Activated CD4-positive, alpha-beta T cell treated with anti-CD3 and anti-CD28 coated beads for 48 hours (primary cell): ENCODE measurements at places on chromosomes 1 and 21.

DNA sequence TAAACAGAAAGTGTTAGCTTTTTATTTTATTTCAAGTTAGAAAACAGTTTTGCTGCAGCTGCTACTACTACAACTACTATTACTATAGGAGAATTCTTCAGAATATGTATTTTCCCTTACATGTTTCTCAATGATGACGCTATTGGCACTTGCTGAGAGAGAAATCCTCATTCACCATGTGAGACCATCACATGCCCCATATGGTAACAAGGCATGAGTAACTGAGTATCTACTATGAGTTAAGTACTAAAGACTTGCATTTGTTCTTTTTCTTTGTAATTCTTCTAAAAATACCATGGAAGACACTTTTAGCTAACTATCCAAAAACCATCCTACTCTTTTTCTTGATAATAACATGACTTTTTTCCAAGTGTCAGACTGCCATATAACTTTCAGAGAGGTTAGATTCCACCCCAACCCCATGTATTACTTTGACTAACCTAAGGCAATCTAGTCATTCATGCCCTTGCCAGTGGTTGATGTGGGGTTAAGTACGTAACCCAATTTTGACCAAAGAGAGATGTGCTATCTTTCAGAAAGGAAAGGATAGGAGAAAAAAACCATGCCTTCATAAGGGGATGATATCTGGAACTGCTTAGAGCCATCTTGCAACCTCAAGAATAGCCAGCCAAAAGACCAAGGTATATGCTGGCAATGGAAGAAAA, 42.9 kb downstream of the COP1 start:
- DNase-seq = peak; percentile 20

DNA sequence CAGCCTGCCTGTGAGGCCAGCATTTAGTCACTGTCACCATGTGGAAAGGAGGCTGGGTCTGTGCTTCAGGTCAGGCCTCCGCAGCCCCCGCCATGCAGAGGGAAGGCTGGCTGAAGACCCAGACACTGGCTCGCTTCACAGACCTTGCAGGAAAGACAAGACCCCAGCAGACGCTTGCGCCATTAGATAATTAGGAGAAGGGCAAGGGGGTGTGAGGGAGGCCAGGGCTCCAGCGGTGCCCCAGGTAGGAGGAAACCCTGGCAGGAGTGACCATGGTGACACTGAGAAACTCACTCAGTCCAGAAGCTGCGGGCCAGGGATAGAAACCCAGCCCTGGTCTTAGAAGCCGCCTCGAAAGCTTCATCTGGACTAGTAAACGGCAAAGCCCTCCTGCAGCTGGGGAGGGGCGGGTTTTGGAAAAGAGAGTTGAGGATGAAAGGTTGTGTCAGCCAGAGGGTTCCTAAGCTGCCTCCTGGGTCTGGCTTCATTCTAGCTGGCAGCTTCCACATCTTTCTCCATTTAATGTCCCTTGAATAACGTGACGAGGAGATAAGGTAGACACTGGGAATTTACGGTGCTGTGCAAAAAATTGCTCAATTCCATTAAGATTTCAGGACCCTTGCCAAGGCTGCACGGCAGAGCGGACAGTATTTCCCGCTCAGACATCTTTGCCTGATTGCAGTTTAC, 294.1 kb upstream of the VAMP3 start:
- DNase-seq = no peak

DNA sequence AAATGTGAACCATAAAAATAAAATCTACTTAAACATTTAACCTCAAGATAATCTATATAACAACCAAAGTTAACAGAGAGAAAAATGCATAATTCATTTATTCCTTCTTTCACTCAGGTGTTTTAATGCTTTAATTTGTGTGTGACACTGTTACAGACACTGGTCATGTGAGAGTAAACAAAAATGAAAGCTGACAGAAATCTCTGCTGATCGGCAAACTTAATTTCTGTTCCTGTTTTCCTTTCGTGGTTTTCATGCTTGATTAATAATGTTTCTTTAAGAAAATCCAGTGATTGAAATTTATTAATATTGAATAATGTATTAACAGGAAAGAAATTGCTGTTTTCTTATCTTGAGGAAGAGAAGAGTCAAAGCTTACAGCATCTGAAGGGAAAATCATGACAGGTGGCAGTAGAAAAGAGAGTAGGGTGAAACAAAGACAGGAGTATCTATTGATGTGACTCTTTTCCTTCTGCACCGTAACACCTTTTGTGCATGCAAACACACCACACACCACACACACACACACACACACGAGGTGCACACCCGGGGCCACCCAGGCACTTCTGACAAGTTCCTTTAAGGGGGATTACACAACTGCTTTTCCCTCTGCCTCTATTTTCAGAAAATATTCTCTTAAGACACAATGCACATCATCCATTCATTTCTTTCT, 1.6 kb downstream of the OR2AK2 start:
- DNase-seq = no peak

GRCh38 chr1:240831191-240831631, 219.3 kb upstream of the GREM2 start:
- DNase-seq = no peak

- no peak for DNase-seq
Observed at GRCh38 chr1:56452027-56453011, 127.0 kb downstream of the PLPP3 start.

- DNase-seq = peak; percentile 48
Observed at GRCh38 chr1:30754684-30755171, 2.8 kb downstream of the LAPTM5 start.

DNA sequence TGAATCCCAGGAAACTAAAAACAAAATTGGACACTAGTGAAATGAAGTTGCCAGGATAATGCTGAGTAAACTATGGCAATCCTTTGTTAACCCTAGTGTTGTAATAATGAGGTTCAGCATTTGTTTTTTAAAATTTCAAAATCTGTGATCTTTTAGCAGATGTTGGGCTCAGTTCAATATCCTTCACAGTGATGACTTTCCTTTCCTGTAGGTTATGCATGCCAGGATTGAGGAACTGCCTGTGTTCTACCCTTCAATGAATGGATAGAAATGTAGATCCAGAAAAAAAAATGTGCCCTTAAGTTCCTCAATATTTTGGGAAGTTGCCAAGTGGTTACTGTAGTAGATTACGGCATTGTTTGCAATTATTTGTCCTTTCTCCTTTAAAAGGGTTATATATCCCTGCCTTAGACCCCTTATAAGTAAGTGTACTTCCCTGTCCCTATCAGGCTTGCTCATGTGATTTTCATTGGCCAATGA, 35.5 kb upstream of the IRF2BP2 start:
- DNase-seq = no peak

DNA sequence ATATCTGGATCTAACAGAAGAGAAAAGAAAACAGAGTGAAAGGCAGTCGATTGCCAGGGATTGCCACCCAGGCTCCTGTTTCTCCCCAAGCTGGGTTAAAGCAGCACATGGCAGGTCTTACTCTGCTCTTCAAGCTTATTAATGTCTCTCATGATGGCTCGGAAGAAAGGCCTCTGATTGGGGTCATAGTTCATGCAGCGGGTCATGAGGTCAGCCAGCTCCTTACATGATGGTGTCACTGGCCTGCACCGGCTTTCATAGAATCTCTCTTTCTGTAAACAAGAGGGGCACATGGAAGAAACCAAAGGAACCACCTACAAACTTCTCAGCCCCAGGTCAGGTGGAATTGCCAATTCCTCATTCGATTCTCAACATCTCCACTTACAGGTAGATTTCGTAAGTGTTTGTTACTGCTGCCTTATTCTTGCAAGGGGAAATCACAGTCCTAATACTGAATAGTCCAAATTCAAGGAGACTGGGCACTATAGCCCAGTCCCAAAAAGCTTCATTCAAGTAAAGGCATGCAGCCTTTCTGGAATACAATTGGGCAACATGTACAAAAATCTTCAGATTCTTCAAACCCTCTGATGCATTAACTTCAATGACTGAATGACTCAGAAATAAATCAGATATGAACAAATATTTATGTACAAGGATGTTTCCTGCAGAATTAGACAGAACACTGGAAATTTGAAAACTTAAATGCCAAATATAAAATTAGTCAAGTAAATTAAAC, 96.6 kb downstream of the RAVER2 start:
- no peak for DNase-seq

GRCh38 chr1:39346872-39347271, 142.4 kb downstream of the MACF1 start:
- DNase-seq = no peak

GRCh38 chr1:21099034-21099868, 77.4 kb downstream of the EIF4G3 start:
- DNase-seq = no peak

DNA sequence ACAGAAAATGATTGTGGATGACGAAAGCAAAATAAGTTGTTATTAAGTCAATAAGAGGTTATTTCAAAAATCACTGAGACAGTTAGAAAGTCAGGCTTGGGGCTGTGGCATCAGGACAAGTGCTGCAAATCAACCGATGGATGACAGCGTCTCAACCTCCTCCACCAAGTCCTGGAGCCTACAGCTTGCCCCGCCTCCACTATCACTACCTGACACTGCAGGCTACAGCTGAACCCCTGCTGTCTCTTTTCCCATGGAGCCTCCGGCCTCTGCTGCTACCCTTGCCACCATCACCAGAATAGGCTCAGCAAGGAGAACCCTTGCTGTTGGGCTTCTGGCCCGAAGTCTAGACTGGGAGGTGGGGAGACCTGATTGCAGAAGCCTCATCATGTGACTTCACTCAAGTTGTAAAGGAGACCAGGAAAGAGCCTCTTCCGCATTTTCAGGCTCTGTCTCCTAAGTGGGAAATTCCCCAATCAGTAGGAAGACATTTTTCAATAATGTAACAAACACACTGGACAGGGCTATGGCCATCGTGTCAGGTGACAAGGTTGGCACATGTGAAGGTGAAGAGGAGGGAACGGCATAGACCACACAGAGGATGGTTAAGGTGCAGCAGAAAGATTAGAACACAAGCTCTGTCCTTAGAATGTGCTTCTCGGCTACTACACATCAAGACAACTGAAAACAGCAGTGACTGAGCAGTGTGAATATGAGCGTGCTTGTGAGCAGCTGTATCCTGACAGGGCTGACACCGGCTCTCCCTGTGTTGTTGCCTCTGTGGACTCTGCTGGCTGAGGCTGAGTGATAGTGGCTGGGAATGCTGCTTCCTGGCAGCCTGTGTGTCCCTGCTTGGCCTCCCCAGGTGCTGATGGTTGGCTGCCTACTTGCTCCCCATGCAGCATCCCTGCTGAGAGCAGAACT, 660.7 kb downstream of the PTPRU start:
- no peak for DNase-seq

DNA sequence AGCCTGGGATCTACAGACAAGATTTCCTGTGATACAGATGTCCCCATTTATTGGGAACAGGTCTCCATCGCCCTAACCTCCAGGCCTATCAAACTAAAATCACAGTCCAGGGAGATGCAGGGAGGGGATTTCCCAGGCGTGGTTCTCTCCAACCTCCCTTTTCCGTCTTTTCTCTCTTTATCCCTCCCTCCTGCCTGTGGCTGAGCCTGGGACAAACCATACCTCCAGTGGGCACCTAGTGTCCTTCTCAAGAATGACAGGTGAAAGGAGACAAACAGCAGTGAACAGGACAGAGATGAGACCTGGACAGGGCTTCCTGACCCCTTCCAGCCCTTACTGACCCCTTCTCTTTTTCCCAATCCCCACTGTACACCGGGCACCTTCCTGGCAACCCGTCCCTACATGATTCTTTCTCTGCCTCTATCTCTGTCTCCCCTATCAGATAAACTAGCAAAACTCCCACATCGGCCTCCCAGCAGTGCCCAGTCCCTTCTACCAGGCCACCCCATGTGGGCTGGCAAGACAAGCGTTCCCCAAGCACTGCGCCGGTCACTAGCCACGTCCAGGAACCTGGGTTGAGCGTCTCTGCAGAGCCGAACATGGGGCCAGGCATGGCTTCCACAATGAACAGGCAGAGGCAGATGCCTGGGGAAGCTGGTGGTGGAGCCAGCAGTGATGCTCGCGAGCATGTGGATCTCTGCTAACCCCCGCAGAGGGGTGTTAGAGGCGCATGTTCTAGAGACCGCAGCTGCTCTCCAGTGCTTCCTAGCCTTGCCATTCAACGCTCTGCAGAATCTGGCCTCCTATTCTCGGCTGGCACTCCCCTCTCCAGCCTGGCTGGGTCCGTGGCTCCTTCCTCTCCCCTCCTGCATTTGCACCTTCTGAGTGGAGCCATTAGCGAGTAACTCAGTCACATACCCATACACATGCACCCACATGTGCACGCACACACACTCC, 54.7 kb downstream of the ELK4 start:
- no peak for DNase-seq

GRCh38 chr1:118826669-118827068, 161.5 kb downstream of the TBX15 start:
- DNase-seq = no peak

GRCh38 chr21:31143036-31143435, 104.8 kb upstream of the KRTAP19-8 start:
- no peak for DNase-seq

- DNase-seq = no peak
Observed at GRCh38 chr1:59333626-59334277, 36.9 kb downstream of the FGGY start.

- no peak for DNase-seq
Observed at GRCh38 chr1:218705911-218706893, 361.1 kb downstream of the TGFB2 start.

DNA sequence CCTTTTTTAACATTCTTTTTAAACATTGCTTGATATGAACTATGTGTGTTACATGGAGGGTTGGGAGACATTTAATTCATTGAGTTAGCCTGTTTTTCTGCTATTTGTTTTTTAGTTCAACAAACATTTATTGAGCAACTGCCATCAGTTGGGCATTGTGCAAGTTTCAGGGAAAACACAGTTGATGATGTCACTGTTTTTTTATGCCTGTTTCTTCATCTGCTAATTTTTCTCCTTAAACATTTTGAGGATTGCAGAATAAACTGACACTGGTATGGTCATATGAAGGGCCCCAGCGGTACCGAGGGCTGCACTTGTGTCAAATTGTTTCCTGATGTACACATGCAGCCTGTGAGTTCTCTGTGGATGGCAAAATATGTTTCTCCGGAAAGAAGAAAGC, 253.0 kb downstream of the FGGY start:
- DNase-seq = no peak

DNA sequence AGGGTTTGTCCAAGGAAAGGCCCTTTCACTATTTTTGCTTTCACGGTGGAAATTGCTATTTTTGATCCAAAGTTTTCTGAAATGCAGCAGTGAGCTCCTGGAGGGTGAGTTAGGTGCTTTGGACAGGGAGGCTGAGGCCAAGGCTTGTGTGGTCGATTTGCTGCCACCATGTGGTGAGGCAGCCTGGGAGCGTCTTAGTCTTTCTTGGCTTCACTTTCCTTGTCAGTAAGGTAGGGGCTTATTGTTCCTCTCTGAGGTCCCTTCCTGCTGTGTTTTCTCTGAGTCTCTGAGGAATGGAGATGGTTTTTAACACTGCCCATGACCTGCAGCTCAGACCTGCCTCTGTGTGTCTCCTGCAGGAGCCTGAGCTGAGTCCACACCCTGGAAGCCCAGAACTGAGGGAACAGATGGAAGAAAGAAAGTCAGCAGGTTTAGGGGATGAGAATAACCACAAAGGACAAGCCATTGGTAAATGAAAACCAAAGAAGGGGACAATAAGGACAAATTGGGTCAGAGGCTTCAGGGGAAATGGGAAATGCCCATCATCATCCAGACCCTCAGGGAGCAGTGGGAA, 20.1 kb upstream of the S100A10 start:
- DNase-seq = peak; percentile 65
